Right lobe of liver (tissue), 6 donors: ENCODE measurements at places on chromosomes 16 and 17. TPM values are rescaled to one million over a fixed set of nuclear protein-coding genes. Genes with fewer than 3 reads are reported as not detected.

The OR2C1 gene
- 0.49 TPM for total RNA-seq

The CSH2 gene
- total RNA-seq = not detected

The OTOA gene
- total RNA-seq = 0.12 TPM

The TMEM98 gene
- total RNA-seq = 29.8 TPM

The OTOP2 gene
- not detected for total RNA-seq

The SAMD14 gene
- total RNA-seq = 3.8 TPM

The BFAR gene
- 23.8 TPM for total RNA-seq

The SPNS2 gene
- 8.0 TPM for total RNA-seq

GRCh38 chr16:48370229-48370628 lies 15.0 kb downstream of the SIAH1 start:
- no peaks in the 10 kb centered on the region for H3K4me1 ChIP-seq
- no peak for DNase-seq

GRCh38 chr16:48497932-48498768 lies 111.8 kb downstream of the N4BP1 start:
- no peaks in the 10 kb centered on the region for H3K27me3 ChIP-seq
- DNase-seq = peak; percentile 94
- H3K4me3 ChIP-seq = no peak overlapping the region
- H3K36me3 ChIP-seq = no peaks in the 10 kb centered on the region
- no peaks in the 10 kb centered on the region for H3K4me1 ChIP-seq

DNA sequence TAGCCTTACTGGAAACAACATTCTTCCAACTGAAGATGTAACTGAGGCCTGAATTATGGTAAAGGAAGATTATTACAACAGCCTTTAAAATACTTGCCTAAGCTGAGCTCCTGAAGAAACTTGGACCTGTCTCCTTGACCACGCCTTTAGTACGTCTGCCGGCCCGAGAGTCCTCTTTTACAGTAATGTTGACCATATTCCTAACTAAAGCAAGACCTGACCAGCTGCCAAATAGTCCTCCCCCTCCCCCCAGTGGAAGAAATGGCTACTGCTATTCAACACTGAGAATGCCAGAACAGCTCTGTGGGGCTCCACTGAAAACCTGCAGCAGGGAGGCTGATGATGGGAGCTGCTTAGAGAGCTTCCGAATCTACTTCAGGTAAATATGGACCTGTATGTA lies 12.6 kb upstream of the FOXJ1 start:
- H3K27me3 ChIP-seq = no peaks in the 10 kb centered on the region
- no peaks in the 10 kb centered on the region for H3K4me1 ChIP-seq
- H3K36me3 ChIP-seq = no peaks in the 10 kb centered on the region
- H3K4me3 ChIP-seq = no peak overlapping the region

- no peaks in the 10 kb centered on the region for H3K27me3 ChIP-seq
- H3K27ac ChIP-seq = peak overlapping the region; percentile 96
- peak; percentile 46 for DNase-seq
Measured at GRCh38 chr17:75182319-75182568, 515 bp downstream of the SUMO2 start.

DNA sequence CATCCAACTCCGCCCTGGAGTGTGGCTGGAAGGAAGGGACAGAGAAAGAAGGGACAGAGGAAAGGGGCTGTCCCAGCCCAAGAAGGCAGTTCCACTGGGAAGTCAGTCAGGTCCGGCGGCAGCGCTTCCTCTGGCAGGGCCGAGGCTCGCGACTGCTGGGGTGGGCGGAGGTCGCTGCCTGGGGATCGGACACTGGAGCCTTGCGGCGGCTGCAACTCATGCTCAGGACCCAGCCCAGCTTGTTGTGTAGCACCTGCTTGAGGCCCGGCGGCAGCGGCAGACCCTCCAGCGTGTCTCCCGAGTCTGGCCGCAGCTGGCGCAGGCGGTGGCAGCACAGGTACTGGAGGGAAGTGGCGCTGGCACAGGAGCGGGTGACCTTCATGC lies 4.0 kb upstream of the MRPS34 start:
- no peak overlapping the region for H3K4me3 ChIP-seq
- peaks cover 22% of the 10 kb centered on the region for H3K36me3 ChIP-seq
- no peak overlapping the region for H3K27ac ChIP-seq
- peak; percentile 33 for DNase-seq

DNA sequence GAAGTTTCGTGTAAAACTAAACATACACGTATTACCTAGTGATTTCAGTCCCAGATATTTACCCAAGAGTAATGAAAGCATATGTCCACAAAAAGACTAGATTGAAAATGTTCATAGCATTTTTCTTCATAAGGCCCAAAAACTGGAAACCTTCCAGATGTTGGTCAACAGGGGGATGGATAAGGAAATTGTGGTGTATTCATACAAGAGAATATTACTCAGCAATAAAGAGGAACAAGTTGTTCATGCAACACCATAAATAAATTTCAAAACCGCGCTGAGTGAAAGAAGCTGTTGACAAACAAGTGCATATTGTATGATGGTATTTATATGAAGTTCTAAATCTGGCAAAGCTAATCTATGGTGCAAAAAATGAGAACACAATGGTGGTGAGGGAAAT lies 54.1 kb upstream of the NFAT5 start:
- no peaks in the 10 kb centered on the region for H3K4me1 ChIP-seq
- H3K27ac ChIP-seq = no peak overlapping the region
- H3K27me3 ChIP-seq = no peaks in the 10 kb centered on the region
- no peaks in the 10 kb centered on the region for H3K36me3 ChIP-seq
- no peak overlapping the region for H3K4me3 ChIP-seq

GRCh38 chr17:58617563-58617962 lies 74.3 kb downstream of the TEX14 start:
- DNase-seq = no peak
- no peaks in the 10 kb centered on the region for H3K36me3 ChIP-seq
- H3K4me1 ChIP-seq = no peaks in the 10 kb centered on the region
- no peaks in the 10 kb centered on the region for H3K27me3 ChIP-seq
- no peak overlapping the region for H3K4me3 ChIP-seq
- H3K27ac ChIP-seq = no peak overlapping the region

GRCh38 chr17:58007781-58008706 lies 998 bp upstream of the SRSF1 start:
- DNase-seq = no peak
- H3K27me3 ChIP-seq = no peaks in the 10 kb centered on the region
- H3K36me3 ChIP-seq = peaks cover 11% of the 10 kb centered on the region
- peak overlapping the region; percentile 89 for H3K4me3 ChIP-seq

DNA sequence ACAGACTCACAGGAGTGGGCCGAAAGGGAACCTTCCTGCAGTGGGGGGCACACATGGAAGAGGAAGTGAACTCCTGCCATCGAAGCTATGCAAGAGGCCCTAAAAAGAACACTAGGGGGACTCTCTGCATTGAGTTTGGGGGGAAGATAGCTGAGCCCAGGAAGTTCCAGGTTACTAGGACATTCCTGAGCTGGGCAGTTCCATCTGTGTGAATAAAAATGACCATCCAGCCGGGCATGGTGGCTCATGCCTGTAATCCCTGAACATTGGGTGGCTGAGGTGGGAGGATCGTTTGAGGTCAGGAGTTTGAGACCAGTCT lies 211.8 kb downstream of the ZNF423 start:
- DNase-seq = no peak
- H3K27me3 ChIP-seq = no peaks in the 10 kb centered on the region
- H3K36me3 ChIP-seq = no peaks in the 10 kb centered on the region
- H3K4me3 ChIP-seq = no peak overlapping the region
- H3K4me1 ChIP-seq = no peaks in the 10 kb centered on the region

DNA sequence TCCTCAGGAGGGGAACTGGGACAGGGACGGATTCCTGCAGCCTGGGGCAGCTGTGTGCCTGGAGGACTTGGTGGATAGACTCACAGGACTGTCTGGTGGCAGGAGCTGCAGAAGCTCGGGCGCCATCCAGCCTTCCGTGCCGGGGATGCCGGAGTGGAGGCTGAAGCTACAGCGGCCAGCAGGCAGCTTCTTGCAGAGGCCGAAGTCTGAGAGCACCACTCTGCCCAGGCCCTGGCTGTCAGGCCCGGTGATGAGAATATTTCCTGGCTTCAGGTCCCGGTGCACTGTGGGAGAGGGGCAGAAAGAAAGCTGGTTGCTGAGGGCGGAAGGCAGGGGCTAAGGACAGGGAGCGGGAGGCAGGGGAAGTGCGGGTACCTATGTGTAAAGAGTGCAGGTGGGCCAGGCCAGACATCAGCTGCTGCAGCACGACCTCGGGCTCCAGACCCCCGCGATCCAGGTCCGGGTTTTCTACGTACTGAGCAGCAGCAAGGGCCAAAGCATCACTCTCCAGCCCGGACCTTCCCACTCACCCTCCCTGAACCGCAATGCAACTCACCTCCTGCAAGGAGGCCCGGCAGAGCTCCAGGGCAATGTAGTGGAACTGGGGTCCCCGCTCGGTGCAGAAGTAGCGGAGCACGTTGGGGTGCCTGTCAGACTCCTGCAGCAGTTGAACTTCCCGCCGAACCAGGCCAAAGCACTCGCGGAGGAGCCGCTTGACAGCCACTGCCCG lies 16.1 kb downstream of the PLK1 start:
- H3K4me3 ChIP-seq = no peak overlapping the region
- H3K27ac ChIP-seq = no peak overlapping the region
- no peak for DNase-seq
- H3K27me3 ChIP-seq = no peaks in the 10 kb centered on the region
- H3K36me3 ChIP-seq = no peaks in the 10 kb centered on the region
- H3K4me1 ChIP-seq = no peaks in the 10 kb centered on the region

DNA sequence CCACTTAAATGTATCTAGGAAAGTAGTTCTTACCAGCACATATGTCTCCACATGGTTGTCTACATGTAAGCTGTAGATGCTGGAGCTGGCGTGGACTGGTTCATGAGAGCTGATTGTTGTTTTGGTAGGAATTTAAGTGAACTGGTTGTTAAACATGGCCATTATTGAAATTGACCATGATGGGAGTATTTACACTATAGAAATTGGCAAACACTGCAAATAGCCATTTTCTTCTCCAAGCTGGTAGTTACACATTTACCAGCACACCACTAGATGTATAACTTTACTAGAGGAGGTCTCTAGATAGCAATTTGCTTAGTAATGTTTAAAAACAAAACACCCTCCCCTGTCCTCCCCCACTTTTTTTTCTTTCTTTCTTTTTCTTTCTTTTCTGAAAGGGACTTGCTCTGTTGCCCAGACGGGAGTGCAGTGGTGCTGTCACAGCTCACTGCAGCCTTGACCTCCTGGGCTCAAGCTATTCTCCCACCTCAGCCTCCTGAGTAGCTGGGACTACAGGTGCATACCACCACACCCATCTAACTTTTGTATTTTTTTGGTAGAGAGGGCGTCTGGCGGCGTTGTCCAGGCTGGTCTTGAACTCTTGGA lies 24.2 kb downstream of the IGSF6 start:
- no peaks in the 10 kb centered on the region for H3K27me3 ChIP-seq
- H3K4me3 ChIP-seq = no peak overlapping the region
- H3K36me3 ChIP-seq = peaks cover 4% of the 10 kb centered on the region

GRCh38 chr16:49663081-49664065 lies 192.5 kb downstream of the ZNF423 start:
- H3K27ac ChIP-seq = no peak overlapping the region
- H3K36me3 ChIP-seq = no peaks in the 10 kb centered on the region
- H3K27me3 ChIP-seq = no peaks in the 10 kb centered on the region
- DNase-seq = no peak

GRCh38 chr17:15651583-15652110 lies 32.1 kb upstream of the FBXW10B start:
- H3K4me1 ChIP-seq = no peaks in the 10 kb centered on the region
- peak; percentile 80 for DNase-seq
- H3K36me3 ChIP-seq = no peaks in the 10 kb centered on the region
- H3K4me3 ChIP-seq = peak overlapping the region; percentile 10

- H3K27me3 ChIP-seq = no peaks in the 10 kb centered on the region
- H3K4me1 ChIP-seq = no peaks in the 10 kb centered on the region
- no peaks in the 10 kb centered on the region for H3K36me3 ChIP-seq
- DNase-seq = peak; percentile 66
- peak overlapping the region; percentile 96 for H3K4me3 ChIP-seq
Measured at GRCh38 chr16:84144209-84144858, 643 bp downstream of the HSDL1 start.

DNA sequence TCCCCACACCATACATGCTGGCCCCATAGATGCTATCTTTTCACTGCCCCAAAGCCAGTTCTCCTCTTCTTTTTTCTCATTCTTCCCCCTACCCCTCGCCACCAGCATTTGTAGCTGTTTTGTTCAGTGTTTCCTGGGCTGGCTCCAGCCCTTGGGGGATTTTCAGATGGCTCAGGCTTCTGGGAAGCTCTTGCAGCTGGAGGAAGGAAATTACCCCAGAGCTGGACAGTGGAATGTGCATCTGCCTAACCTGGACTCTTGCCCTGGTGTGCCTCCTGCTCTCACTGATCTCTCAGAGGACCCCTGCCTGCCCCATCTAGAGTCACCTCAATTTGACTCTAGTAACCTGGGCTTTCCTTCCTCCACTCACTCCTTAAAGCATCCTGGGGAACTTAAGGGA lies 82.8 kb downstream of the MYH13 start:
- no peaks in the 10 kb centered on the region for H3K4me1 ChIP-seq
- no peak overlapping the region for H3K4me3 ChIP-seq
- no peak for DNase-seq

- no peaks in the 10 kb centered on the region for H3K36me3 ChIP-seq
- H3K27me3 ChIP-seq = no peaks in the 10 kb centered on the region
- DNase-seq = no peak
- no peak overlapping the region for H3K4me3 ChIP-seq
Measured at GRCh38 chr17:49815761-49816281, 27.3 kb downstream of the KAT7 start.

DNA sequence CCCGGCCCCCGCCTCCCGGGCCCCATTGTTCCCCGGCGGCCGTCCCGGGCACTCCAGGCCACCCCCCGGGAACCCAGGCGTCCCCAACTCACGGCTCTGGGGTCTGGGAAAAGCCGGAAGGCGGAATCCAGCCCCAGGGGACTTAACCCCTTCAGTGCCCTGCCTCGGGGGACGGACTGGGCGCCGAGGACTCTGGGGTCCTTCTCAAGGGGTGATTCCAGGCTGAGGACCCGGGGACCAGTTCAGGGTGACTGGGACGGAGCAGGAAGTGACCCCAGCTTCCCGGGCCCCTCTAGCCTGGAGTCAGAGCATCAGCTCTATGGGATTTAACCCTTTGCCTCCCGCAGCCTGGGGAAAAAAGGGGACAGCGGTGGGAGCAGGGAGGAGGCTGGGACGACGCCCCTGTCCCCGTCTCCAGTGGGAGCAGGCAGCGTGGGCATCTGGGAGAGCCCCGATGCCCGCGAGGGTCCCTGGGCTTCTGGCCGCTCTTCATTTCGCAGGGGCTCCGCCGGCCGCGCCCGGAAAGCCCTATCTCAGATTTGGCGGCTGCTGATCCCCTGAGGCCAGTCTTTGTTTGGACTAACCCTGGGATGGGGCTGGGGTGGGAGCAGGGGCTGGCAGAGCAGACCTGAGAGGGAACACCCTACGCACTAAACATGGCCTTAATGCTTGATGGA lies at the start of gene ZNF629:
TSS of gene ZNF629 (minus strand) at position 270 of the 677 bp plus-strand sequence. CDS start 2,723 bp downstream, outside the sequence.
- H3K4me1 ChIP-seq = peaks cover 6% of the 10 kb centered on the region
- peak within 1 kb of the TSS; percentile 73 for H3K27ac ChIP-seq
- H3K27me3 ChIP-seq = no peaks in the 10 kb centered on the region
- H3K4me3 ChIP-seq = peak within 1 kb of the TSS; percentile 98
- DNase-seq = peak; percentile 54
- peaks cover 14% of the 10 kb centered on the region for H3K36me3 ChIP-seq
